ENCODE measurements at places on chromosomes 4 and X. TPM values are rescaled to one million over a fixed set of nuclear protein-coding genes. Genes with fewer than 3 reads are reported as not detected.

Gene DOK7
- total RNA-seq = not detected

GRCh38 chr4:31351695-31352094 lies 631.5 kb downstream of the PCDH7 start:
- no peak overlapping the region for H3K27ac ChIP-seq
- H3K4me3 ChIP-seq = no peak overlapping the region
- no peaks in the 10 kb centered on the region for H3K4me1 ChIP-seq
- DNase-seq = no peak
- no peaks in the 10 kb centered on the region for H3K27me3 ChIP-seq
- H3K36me3 ChIP-seq = no peaks in the 10 kb centered on the region

DNA sequence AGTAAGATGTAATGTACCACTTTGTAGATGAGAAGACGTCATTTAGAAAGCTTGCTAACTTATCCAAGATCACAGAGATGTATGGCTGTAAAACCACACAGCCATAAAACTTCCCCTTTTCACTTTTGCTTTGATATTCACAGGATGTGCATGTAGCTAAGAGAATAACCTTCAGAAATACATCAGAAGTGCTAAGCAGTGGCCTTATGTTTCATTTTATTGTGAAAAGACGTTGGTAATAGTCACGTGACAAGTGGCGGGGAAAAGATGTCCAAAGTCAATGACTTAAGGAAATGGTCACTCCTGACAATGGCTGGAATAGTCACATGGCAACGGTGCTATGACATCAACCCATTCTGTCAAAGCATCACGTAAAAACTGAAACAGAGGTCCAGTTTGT lies 12.9 kb upstream of the WDR17 start:
- no peaks in the 10 kb centered on the region for H3K27me3 ChIP-seq
- no peaks in the 10 kb centered on the region for H3K4me1 ChIP-seq
- DNase-seq = no peak
- H3K27ac ChIP-seq = no peak overlapping the region

DNA sequence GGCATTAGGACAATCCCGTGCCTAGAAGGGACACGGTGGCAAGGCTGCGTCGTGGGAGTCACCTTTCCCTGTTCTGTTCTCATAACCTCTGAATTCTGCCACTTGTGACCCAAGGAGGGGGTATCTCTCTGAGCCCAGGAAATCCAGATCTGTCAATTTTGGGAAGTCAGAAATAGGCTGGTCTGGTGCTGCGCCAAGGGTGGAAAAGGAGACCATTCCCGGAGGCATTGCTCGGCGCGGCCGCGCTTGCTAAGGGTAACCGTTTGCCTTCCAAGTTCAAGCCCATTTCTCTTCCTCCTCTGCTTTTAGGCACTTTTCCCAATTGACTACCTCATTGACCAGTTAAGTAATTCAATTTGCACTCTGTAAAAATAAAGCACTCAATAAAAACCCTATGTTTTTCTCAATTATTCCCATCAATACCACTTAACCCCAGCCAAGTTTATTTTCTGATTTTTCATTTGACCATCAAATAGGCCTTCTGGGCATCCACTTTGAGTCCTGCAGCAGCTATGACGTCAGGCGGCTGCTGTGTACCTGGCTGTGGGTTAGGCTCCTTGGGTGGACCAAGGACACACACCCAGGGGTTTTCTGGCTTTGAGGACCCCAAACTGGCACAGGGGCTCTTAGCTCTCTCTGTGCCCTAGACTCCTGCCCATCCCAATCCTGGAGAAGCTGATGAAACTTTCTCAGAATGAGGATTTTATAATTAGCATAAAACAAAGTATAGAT lies 12.5 kb downstream of the SORCS2 start:
- H3K4me1 ChIP-seq = no peaks in the 10 kb centered on the region
- no peak overlapping the region for H3K27ac ChIP-seq
- H3K27me3 ChIP-seq = peaks cover 22% of the 10 kb centered on the region

GRCh38 chr4:4333265-4333706 lies 43.2 kb downstream of the ZBTB49 start:
- no peak overlapping the region for H3K27ac ChIP-seq
- no peak overlapping the region for H3K4me3 ChIP-seq
- DNase-seq = no peak
- H3K4me1 ChIP-seq = peaks cover 4% of the 10 kb centered on the region

- no peak for DNase-seq
- H3K4me3 ChIP-seq = no peak overlapping the region
- H3K4me1 ChIP-seq = no peaks in the 10 kb centered on the region
Observed at GRCh38 chrX:113522814-113523213, 682.2 kb upstream of the AMOT start.

DNA sequence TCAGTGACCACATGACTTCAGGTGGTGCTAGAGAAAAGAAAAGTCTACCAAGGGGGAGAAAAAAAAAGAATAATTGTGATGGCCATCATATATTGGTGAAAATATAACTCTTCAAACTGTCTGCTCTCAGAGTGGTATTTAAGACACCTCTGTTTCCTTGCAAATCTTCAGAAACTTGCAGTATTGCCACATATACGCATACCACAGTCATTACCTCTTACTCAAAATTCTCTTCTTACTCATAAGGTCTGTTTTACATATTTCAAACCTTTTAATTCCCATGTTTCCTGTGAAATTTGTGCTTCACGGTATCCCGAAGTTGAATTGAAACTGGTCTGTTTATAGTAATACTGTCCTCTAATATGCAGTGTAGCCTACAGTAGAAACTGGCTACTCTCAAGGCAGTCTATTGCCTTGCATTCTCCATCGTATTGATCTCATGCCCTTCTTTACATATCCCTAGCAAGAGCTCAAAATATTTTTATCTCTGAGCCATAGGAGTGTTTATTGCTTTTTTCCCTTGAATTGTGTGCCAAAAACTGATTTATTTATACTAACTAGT lies 34.7 kb upstream of the LHFPL1 start:
- no peak for DNase-seq
- peaks cover 10% of the 10 kb centered on the region for H3K27me3 ChIP-seq

GRCh38 chr4:178836865-178837264 lies 1394.6 kb upstream of the AGA start:
- H3K4me3 ChIP-seq = no peak overlapping the region
- H3K27ac ChIP-seq = no peak overlapping the region
- H3K36me3 ChIP-seq = no peaks in the 10 kb centered on the region
- DNase-seq = no peak
- no peaks in the 10 kb centered on the region for H3K4me1 ChIP-seq
- H3K27me3 ChIP-seq = no peaks in the 10 kb centered on the region

GRCh38 chr4:1410491-1411325 lies 4.5 kb upstream of the NKX1-1 start:
- H3K27me3 ChIP-seq = peaks cover 60% of the 10 kb centered on the region
- peak; percentile 55 for DNase-seq
- H3K36me3 ChIP-seq = no peaks in the 10 kb centered on the region
- H3K27ac ChIP-seq = no peak overlapping the region

DNA sequence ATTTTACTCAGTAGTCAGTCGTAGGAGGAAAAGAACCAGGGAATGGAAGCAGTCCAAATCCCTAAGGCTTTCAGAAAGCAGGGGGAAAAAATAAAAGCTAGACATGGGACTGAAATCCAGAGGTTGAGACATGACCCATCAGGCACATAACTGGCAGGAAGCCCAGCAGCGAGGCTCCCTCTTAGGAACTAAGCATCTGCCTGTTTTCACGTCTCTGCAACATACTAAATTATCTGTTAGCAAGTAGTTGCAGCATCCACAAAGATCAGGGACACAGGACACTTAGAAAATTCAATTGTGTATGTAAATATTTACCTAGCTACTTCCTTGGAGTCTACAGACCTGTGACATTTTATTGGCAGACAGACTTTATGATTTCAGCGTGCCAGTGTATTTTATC lies 118.0 kb upstream of the EDNRA start:
- DNase-seq = no peak
- H3K4me3 ChIP-seq = no peak overlapping the region
- no peak overlapping the region for H3K27ac ChIP-seq

GRCh38 chr4:114479595-114479994 lies 119.0 kb upstream of the UGT8 start:
- no peak overlapping the region for H3K27ac ChIP-seq
- no peaks in the 10 kb centered on the region for H3K4me1 ChIP-seq
- no peak overlapping the region for H3K4me3 ChIP-seq
- H3K27me3 ChIP-seq = peaks cover 4% of the 10 kb centered on the region
- H3K36me3 ChIP-seq = no peaks in the 10 kb centered on the region

Gene MAGEA1
- not detected for total RNA-seq

Gene CENPE
- 49.1 TPM for total RNA-seq

Gene ENPP6
- 0.12 TPM for total RNA-seq

DNA sequence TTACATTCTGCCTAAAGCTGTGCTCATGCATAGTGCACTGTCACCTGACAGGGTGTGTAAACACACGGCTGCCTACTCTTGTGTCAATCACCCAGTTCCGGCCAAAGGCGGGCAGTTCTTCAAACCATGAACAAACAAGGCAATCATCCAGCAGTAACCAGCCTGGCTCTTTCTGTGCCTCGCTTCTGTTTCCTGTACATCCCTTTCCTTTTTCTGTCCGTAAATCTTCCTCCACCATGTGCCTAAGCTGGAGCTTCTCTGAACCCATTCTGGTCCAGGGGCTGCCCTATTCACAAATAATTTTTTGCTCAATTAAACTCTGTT lies 60.8 kb upstream of the CBR4 start:
- DNase-seq = no peak
- no peaks in the 10 kb centered on the region for H3K4me1 ChIP-seq
- H3K27me3 ChIP-seq = no peaks in the 10 kb centered on the region
- H3K36me3 ChIP-seq = no peaks in the 10 kb centered on the region

DNA sequence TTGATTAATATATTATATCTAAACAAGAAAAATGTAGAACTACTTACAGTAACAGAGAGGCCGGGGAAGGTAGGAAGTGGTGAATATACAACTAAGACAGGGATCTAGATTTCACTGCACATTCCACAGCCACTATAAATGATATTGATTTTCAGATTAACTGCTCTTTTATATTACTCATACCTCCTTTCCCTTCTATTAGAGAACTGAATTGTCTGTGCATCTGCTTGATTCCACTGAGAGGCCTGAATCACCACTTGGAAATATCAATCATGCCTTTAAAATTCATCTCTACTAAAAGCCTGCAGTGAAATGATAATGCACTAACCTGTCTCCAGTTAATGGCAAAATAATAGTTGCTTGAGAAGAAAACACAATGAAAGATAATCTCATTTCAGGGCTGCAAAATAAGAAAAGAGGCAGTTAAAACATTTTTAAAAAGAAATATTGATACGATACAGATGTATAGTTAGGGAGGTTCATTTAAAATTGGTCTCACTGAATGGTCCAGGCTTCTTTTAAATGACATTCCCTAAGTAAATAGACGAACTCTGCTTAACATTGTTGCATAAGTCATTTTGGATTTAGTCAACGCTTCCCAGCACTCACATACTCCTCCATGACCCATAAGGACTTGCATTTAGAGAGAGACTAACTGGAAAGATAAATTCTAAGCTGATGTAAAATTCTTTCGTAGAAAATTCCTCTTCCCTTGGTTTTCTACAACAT lies 3.8 kb downstream of the ANTXR2 start:
- peak overlapping the region; percentile 88 for H3K4me3 ChIP-seq
- peak overlapping the region; percentile 65 for H3K27ac ChIP-seq
- H3K27me3 ChIP-seq = no peaks in the 10 kb centered on the region
- peaks cover 69% of the 10 kb centered on the region for H3K4me1 ChIP-seq
- no peak for DNase-seq

- H3K27me3 ChIP-seq = no peaks in the 10 kb centered on the region
- no peak overlapping the region for H3K27ac ChIP-seq
- no peaks in the 10 kb centered on the region for H3K4me1 ChIP-seq
- no peak for DNase-seq
- no peak overlapping the region for H3K4me3 ChIP-seq
Observed at GRCh38 chr4:15240764-15241163, 187.1 kb upstream of the C1QTNF7 start.

Gene EREG
- total RNA-seq = not detected

Gene ADAM29
- not detected for total RNA-seq

- H3K27me3 ChIP-seq = no peaks in the 10 kb centered on the region
- no peak overlapping the region for H3K27ac ChIP-seq
- H3K4me1 ChIP-seq = no peaks in the 10 kb centered on the region
- no peak overlapping the region for H3K4me3 ChIP-seq
- no peaks in the 10 kb centered on the region for H3K36me3 ChIP-seq
- DNase-seq = no peak
Observed at GRCh38 chrX:151796576-151796975, 62.0 kb downstream of the CNGA2 start.
